Stimulated activated naive B cell treated with anti-CD40 and anti-IgM and Interleukin-4, amounts not matched to agents 10 μg/mL and 1 μg/mL and 100 μg/mL, for 72 hours (primary cell): ENCODE measurements at places on chromosomes 16 and 17.
A peak's percentile ranks its signal among the peaks of the same experiment; 100 is the strongest.

DNA sequence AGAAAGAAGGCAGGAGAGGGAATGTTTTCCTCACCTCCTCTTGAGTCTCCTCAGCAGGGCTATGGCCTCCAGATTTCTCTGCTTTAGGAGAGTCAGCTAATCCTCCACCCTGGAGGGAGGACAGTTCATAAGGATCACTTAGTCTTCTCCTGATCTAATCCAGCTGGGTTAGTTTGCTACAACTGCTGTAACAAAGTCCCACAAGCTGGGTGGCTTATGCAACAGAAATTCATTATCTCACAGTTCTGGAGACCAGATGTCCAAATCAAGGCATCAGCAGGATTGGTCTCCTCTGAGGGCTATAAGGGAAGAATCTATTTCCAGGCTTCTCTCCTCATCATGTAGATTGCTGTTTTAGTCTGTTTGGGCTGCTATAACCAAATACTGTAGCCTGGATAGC is 40.6 kb upstream of the XYLT1 start:
- DNase-seq: no peak

GRCh38 chr17:30920683-30921543 is 832 bp upstream of the ADAP2 start:
- no peak for DNase-seq

GRCh38 chr16:73616166-73616753 is 568.3 kb upstream of the ZFHX3 start:
- DNase-seq: no peak

- DNase-seq: peak; percentile 84
Measured at GRCh38 chr17:69581061-69581961, 166.8 kb downstream of the MAP2K6 start.

DNA sequence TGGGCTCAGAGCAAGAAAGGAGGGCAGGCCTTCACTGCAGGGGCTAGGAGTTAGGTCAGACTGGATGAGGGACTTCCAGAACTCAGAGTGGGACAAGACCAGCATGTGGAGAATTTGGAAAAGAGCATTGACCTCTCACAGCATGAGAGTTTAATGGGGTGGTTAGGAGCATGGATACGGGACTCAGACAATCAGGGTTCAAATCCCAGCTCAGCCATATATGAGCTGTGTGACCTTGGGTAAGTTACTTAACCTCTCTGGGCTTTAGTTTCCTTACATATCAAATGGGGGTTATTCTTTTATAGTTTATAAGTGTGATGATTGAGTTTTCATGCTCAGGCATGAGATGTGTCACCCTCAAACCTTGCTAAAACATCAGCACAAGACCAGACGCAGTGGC is 37.4 kb upstream of the ALKBH5 start:
- no peak for DNase-seq

- peak; percentile 96 for DNase-seq
Measured at GRCh38 chr17:63848834-63849689, 6.6 kb upstream of the SMARCD2 start.

DNA sequence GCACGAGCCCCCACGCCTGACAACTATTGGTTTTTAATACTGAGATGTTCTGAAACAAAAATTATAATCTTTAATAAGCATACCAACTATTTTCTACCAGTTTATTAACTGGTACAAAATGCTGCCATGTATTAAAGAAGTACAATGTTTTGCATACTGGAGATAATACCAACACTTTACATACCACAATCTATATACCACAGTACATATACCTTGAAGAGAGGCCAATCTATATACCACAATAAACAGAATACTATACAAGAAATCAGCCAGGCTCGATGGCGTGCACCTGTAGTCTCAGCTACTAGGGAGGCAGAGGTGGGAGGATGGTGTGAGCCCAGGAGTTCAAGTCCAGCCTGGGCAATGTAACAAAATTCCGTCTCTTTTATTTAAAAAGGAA is 9.9 kb downstream of the GPATCH8 start:
- DNase-seq: no peak
